ENCODE measurements at places on chromosomes 12 and 14. TPM values are rescaled to one million over a fixed set of nuclear protein-coding genes. Genes with fewer than 3 reads are reported as not detected.

VPS29 gene
- 253 TPM for polyA plus RNA-seq

LTBP2 gene
- 3.5 TPM for polyA plus RNA-seq

KERA gene
- polyA plus RNA-seq, result 0.22 TPM

CCDC196 gene
- 0.72 TPM for polyA plus RNA-seq

B4GALNT1 gene
- 2.4 TPM for polyA plus RNA-seq

TEX22 gene
- 0.82 TPM for polyA plus RNA-seq

PTPN6 gene
- 34.6 TPM for polyA plus RNA-seq

BBOF1 gene
- 6.9 TPM for polyA plus RNA-seq

PLEKHD1 gene
- polyA plus RNA-seq, result 0.03 TPM

KRT83 gene
- polyA plus RNA-seq, result 0.03 TPM

WNT1 gene
- not detected for polyA plus RNA-seq

GPR162 gene
- 7.9 TPM for polyA plus RNA-seq

C12orf60 gene
- polyA plus RNA-seq, result 1.8 TPM

PROX2 gene
- 1.5 TPM for polyA plus RNA-seq

PTPRO gene
- 1.6 TPM for polyA plus RNA-seq

KRT79 gene
- not detected for polyA plus RNA-seq

CLEC4C gene
- polyA plus RNA-seq, result 0.07 TPM

GLT8D2 gene
- 15.2 TPM for polyA plus RNA-seq

DCN gene
- polyA plus RNA-seq, result 568 TPM

LRRC9 gene
- polyA plus RNA-seq, result 0.13 TPM

MLXIP gene
- polyA plus RNA-seq, result 51.8 TPM

TTC5 gene
- 14.2 TPM for polyA plus RNA-seq

Data from large intestine (tissue), 12 donors.